ENCODE measurements at places on chromosomes 12 and 14.

GRCh38 chr14:36105401-36105800 is 71.1 kb downstream of the PTCSC3 start:
- no peak for DNase-seq

DNA sequence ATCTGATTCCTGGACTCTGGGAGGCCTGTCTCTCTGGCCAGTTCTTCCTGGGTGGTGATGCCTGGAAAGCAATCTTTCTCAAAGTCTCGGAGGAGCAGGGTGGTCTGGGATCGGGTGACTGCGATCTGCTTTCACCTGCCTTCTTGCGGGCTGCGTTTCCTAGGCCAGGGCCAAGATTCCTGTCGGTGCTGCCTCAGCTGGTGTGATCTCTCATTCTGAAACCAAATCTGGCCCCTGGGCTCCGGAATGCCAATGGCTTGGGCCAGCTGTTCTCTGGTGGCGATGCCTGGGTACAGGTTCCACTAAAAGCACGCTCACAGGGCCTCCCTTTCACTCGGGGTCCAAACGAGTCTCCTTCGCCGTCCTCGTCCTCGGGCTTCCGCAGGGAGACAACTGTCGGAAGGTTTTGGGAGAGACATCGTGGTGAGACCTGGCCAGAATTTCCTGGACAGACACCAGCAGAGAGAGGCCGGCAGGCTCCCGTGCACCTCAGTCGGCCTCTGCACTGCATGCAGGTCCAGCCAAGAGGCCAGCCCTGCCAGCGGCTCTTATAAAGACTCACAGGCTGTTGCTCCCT is 187.1 kb downstream of the ALG10 start:
- no peak for DNase-seq

- DNase-seq: no peak
Observed at GRCh38 chr14:95229749-95230148, 72.4 kb upstream of the DICER1 start.

DNA sequence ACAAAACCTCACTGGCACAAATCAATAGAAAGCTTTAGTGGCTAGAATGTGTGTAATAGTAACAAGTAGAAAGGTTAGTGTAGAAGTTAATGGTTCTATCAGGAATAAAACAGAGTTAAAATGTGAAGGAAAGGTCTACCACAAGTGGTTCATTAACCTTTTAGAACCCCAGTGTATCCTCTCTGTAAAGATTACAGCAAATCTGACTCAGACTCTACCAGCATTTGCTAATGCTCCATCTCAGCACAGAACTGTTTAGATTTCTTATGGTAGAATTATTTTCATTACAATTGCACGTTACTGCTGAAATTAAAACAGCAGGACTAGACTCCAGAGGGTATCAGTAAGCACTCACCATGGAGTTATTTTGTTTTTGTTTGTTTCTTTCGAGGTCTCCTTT is 609.0 kb upstream of the LMO3 start:
- DNase-seq: no peak

- DNase-seq: no peak
Observed at GRCh38 chr12:30582943-30583342, 112.7 kb downstream of the IPO8 start.

DNA sequence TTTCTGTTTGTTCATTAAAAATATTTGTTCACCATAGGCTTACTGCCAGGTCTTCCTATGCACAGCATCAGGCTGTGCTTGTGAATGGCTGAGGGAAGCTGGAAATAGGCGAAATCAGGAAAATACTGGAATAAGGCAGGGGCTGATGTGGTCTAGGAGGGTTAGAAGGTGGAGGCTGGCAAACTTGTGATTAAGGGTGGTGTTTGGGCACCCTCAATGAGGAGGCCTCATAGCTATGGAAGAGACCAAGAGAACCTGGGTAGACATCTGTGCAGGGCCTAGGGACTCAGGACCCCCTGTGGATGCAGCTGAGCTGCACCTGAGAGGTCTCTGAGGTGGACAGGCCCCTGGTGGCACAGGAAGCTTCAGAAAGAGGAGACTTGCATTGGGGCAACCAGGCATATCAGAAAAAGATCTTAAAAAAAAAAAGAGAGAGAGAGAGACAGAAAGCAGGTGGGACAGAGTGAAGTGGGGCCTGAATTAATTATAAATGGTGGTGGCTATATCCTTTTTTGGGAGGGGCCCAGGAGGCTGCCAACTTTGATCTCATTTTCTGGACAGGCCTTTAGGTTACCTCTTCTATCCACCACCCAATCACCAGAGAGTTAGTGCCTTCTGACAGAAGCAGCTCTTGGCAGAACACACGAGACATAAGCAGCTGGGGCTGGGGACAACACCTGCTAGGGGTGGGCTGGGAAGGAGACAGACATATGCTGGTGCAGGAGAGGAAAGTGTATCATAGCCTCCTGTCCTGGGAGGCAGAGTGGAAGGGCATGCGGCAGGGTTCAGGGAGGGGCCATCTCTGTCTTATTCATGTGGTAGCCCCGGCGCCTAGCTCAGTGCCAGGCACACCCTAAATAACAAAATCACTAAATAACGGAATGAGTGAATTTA is 46.7 kb upstream of the ATP23 start:
- DNase-seq: no peak

GRCh38 chr14:104256025-104256424 is 117.6 kb downstream of the KIF26A start:
- DNase-seq: no peak

- DNase-seq: no peak
Observed at GRCh38 chr12:96543-96942, 30.0 kb downstream of the IQSEC3 start.

GRCh38 chr12:97300891-97301290 is 161.7 kb upstream of the RMST start:
- no peak for DNase-seq

GRCh38 chr12:88469154-88469553 is 111.1 kb downstream of the KITLG start:
- DNase-seq: no peak

GRCh38 chr14:89206389-89207031 is 210.5 kb downstream of the FOXN3 start:
- DNase-seq: no peak

GRCh38 chr14:103685276-103686211 is 29.7 kb downstream of the XRCC3 start:
- no peak for DNase-seq

- no peak for DNase-seq
Observed at GRCh38 chr14:65926935-65927700, 514.6 kb downstream of the FUT8 start.

DNA sequence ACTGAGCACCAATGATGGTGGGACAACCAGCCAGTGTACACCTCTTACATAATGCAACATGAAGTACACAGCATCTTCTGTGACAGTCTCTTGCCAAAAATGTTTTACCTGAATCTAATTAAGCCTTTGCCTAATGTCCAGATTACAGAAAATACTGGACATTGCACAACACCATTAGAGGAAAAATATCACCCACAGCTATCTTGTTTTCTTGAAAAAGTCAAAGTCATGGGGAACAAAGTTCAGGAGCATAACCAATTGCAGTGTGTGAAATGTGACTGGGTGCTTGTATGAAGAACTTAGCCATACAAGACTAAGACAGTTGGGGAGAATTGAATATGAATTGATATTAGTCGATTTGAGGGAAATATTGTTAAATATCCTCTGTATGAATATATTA is 12.1 kb upstream of the ANO6 start:
- DNase-seq: no peak

- DNase-seq: no peak
Observed at GRCh38 chr12:12798480-12798879, 13.0 kb downstream of the APOLD1 start.

GRCh38 chr14:78805570-78805969 is 635.4 kb downstream of the NRXN3 start:
- no peak for DNase-seq

GRCh38 chr14:56217380-56218045 is 99.3 kb downstream of the PELI2 start:
- no peak for DNase-seq

GRCh38 chr14:69572841-69573135 is 1.9 kb downstream of the CCDC177 start:
- no peak for DNase-seq

DNA sequence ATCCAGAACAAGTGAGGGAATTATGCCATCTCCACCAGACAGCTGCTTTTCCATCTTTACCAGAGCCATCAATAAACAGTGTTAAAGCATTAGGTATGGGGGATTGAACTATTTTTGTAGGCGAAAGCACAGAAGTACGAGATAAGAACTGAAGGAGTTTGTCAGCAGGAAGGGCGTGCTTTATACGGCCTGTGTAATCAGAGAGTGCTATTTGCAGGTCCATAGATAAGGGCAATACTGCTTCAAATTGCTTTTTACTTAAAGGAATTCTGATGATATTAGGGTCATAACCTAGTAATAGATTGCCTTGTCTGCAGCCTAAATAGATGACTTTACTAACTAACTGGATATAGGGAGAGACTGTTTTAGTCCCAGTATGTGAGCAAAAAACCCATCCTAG is 20.3 kb upstream of the CLEC4E start:
- no peak for DNase-seq

GRCh38 chr12:49512546-49512945 is 26.3 kb upstream of the KCNH3 start:
- no peak for DNase-seq

DNA sequence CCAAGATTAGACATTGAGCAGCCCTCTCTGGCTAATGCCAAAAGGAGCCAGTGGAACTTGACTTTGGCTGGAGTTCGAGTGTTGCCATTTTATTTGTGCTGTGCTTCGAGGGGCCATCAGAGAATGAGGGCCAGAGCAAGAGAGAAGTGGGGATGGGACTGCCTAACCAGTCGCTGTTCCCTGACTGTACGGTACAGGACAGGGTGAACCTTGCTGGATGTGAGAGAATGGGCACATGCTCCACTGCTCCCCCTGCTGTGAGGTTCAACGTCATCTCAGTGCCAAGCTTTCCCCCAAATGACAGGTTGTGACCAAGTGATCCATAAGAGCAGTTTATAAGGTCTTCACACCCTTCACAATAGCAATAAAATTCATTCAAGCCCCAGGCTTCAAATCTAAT is 55.1 kb upstream of the BCL11B start:
- DNase-seq: no peak

DNA sequence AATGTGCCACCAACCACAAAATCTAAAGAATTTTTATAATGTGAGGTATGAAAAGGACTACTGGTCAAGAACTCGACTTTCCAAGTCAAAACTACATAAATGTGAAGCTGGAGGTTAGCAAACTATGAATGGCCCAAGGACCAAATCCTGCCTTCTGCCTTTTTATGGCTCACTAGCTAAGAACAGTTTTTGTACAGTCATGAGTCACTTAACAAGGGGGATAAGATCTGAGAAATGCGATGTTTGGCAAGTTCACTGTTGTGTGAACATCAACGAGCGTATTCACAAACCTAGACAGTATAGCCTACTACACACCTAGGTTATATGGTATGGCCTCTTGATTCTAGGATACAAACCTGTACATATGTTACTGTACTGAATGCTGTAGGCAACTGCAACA is 28.2 kb downstream of the FERMT2 start:
- DNase-seq: no peak

- DNase-seq: peak; percentile 41
Observed at GRCh38 chr12:116060764-116061163, 216.7 kb downstream of the MED13L start.
